LHCN-M2 (cell line): ENCODE measurements at places on chromosomes 7 and 10.

- no peak for DNase-seq
Measured at GRCh38 chr7:1330801-1331425, 98.2 kb downstream of the UNCX start.

GRCh38 chr7:68280931-68281330 is 1284.3 kb downstream of the TYW1 start:
- no peak for DNase-seq

DNA sequence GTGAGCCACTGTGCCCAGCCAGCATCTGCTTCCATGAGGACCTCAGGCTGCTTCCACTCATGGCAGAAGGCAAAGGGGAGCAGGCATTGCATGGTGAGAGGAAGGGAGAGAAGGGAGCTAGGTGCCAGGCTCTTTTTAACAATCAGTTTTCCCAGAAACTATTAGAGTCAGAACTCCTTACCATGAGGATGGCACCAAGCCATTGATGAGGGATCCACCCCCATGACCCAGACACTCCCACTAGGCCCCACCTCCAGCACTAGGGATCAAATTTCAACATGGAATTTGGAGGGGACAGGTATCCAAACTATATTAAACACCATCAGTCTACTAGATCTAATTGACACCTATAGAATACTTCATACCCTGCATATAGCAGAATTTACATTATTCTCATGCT is 14.2 kb upstream of the MCM10 start:
- no peak for DNase-seq

- DNase-seq = peak; percentile 9
Measured at GRCh38 chr7:144378651-144379050, 23.4 kb downstream of the ARHGEF5 start.

GRCh38 chr7:151540146-151540545 is 20.5 kb upstream of the RHEB start:
- DNase-seq = no peak

DNA sequence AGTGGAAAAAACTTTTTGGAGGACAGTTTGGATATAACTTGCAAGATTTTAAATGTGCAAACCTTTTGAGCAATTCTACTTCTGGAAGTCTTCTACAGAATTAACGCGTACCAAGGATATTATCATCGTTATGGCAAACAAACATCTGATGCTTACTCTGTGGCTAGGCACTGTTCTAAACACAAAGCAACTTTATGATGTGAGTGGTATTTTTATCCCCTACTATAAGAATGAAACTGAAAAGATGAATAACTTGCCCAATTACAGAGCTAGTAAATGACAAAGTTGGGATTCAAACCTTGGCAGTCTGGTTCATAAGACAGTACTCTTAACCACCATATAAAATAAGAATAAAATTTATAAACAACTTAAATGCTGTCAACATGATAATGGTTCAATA is 15.8 kb downstream of the ASZ1 start:
- no peak for DNase-seq
